ENCODE measurements at places on chromosomes 16 and 17. TPM values are rescaled to one million over a fixed set of nuclear protein-coding genes. Genes with fewer than 3 reads are reported as not detected.

DNA sequence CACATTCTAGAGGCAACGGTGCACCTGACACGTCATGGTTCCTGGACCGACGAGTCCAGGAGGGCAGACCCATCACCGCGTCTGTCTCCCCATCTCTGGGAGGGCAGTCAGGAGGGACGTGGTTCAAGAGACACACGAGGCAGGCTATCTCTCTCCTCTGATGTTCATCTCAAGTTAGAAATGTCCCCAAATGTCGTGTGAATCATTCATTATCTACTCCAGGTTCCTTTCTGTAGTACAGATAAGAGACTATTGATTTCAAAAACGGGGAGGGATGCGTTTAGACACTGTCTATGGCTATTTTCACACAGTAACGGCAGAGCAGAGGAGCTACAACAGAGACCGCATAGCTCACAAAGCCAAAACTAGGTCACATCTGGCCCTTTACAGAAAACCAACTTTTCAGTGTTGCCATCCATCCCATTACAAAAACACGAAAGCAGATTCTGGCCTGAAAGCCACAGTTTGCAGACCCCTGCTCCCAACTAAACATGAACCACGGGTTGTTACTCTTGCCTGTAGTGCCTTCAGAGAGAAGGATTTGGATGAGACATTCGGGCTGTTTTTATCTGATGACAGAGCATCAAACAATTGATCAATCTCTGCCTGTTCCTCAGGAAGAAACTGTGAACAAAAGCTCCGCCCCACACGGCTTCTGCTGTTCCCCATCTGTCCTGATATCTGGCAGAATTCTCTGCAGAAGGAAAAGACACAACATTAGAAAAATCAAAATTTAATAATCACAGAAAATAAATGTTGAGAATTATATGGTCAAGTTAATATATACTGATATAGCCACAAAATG, 6.8 kb downstream of the MEAK7 start:
- DNase-seq = no peak

- DNase-seq = peak; percentile 94
Measured at GRCh38 chr17:75848523-75849278, 4.5 kb upstream of the UNC13D start.

DNA sequence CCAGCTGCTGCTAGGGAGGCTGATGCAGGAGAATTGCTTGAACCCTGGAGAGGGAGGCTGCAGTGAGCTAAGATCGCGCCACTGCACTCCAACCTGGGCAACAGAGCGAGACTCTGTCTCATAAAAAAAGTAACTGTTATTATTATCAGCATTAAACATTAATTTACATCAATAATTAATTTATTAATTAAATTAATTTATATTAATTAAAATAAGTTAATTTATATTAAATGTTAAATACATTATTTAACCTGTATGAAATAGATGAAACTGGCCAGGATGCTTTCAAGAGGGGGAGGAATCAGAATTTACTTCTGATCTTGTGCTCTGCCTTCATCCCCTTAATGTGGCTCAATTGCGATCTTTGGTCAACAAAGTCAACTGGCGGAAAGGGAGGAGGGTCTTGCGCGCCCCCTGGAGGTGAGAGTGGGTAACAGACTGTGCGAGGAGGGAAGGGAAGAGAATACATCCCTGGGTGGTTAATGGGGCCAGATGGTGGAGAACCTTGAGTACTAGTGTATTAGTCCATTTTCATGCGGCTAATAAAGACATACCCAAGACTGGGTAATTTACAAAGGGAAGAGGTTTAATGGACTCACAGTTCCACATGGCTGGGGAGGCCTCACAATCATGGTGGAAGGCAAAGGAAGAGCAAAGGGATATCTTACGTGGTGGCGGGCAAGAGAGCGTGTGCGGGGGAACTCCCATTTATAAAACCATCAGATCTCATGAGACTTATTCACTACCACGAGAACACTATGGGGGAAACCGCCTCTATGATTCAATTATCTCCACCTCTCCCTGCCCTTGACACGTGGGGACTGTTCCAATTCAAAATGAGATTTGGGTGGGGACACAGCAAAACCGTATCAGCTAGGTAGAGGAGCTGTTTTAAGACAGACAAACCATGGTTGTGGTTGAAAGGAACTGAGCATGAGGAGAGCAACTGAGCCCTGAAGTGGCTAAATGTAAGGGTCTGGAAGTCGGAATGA, 15.7 kb upstream of the CPPED1 start:
- DNase-seq = peak; percentile 60

GRCh38 chr16:12688951-12689850, 114.5 kb downstream of the CPPED1 start:
- DNase-seq = no peak

GRCh38 chr17:82226146-82226808, 2.6 kb upstream of the SLC16A3 start:
- DNase-seq = no peak

DNA sequence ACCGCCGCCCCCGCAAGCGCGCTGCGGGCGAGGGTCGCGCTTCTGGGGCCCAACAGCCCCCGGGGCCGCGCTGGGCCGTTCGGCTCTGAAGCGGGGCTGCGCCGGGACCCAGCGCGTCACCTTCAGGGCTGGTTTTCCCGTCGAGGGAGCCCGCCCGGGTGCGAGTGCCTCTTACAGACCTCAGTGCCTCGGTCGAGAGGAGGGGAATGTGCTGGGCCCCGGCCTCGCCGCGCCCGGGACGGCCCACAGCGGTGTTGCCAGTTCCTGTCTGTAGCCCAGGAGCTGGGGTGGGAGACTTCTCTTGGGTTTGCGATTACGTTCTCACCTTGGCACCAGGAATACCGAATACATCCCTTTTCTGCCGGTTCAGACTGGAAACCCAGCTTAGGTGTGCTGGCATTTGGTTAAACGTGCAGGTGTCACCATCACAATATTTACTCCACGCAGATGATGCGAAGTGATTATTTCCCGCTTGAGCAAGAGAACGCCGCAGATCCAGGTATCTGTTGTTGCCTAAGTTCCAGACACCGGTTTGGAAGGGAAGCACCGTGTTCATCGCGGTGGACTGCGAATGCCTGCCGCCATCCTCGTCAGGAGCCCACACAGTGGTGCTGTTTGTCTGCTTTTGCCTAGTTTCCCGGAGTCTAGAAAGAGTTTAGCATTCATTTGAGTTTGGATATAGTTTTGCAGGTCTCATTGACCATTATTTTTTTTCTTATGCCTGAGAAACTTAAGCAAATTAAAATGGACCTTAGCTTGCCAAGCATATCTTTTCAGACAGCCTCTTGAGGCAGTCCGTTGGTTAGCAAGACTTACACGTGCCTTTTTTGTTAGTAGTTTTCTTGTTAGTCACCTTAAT, 914 bp downstream of the MAP1LC3B start:
- DNase-seq = peak; percentile 65

- DNase-seq = no peak
Measured at GRCh38 chr17:82429824-82430223, 11.4 kb upstream of the OGFOD3 start.

- no peak for DNase-seq
Measured at GRCh38 chr17:11309850-11310249, 68.8 kb downstream of the SHISA6 start.

DNA sequence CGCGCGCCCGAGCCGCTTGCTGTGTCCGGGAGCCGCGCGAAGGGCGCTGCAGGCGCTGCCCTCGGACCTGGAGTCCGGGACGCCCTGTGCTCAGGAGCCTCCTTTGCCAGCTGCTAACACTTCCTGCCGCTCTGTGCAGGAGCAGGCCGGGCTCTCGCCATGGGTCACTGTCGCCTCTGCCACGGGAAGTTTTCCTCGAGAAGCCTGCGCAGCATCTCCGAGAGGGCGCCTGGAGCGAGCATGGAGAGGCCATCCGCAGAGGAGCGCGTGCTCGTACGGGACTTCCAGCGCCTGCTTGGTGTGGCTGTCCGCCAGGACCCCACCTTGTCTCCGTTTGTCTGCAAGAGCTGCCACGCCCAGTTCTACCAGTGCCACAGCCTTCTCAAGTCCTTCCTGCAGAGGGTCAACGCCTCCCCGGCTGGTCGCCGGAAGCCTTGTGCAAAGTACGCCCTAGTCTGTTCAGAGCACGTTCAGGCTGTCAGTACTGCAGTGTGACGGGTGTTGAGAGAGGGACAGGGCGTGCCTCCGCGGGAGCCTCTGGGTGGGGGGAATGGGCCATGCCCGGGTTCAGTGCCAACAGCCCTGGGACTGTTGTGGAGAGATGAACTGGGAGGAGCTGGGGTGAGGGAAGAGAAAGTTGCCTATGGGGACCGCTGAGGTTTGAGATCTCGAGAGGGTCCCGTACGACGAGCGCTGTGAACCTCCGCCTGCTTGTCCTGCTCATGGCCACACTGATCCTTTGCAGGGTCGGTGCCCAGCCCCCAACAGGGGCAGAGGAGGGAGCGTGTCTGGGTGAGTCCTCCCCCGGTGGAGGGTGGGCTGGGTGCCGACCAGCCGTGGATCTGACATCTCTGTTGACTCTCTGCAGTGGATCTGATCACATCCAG, 1.3 kb downstream of the ZNF276 start:
- DNase-seq = peak; percentile 75

DNA sequence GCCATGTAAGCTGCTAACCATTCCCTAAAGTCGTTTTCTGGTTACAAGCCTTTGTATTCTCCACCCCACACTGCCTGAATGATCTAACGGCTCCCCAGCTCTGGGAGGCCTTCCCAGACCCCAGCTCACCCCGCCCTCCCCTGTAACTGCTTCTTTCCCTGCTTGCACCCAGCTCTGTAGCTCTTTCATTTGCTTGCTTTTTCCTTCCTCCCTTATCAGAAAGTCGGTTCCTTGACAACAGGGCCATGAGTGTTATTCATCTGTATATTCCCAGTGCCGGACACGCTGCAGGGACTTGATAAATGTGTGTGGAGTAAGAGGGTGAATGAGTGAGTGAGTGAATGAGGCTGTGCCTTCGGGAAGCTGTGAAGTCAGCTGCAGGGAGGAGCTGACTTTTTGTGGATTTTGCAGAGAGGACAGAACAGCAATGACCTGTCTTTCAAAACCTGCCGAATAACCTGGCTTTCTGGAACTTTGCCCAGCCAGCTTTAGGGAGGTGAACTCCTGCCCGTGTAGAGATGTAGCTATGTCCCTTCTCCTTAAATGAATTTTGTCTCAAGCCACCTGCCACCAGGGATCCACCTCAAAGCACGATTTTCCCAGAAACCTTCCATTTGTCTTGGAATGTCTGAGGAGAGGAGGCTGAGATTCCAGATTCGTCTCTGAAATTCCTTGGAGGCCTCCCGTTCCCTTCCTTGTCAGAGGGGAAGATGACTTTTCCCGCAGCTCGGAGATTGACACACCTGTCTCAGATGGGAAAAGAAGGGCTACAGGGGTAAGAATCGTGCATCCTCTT, 20.0 kb upstream of the CACNG4 start:
- DNase-seq = peak; percentile 65

GRCh38 chr17:76585033-76585648, 519 bp downstream of the ST6GALNAC2 start:
- no peak for DNase-seq

DNA sequence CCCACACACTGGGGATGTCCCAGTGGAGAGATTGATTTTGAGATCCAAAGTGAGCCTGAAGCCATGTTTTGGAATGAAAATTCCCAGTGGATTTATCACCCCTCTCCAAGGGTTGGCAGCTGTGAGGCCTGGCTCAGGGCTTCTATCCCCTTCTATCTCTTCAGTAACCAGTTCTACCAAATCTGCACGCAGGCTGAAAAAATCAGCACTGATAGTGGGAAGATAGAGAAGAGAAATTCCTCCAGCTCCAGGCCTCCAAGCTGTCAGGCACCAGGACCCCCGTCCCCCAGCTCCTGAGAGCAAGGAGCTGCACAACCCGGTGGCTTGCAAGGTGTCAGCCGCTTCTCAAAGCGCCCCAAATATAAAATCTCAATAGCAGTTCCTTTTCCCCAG, 1.0 kb downstream of the FLOT2 start:
- no peak for DNase-seq

GRCh38 chr17:77036136-77036840, 104.5 kb upstream of the SEC14L1 start:
- DNase-seq = no peak

DNA sequence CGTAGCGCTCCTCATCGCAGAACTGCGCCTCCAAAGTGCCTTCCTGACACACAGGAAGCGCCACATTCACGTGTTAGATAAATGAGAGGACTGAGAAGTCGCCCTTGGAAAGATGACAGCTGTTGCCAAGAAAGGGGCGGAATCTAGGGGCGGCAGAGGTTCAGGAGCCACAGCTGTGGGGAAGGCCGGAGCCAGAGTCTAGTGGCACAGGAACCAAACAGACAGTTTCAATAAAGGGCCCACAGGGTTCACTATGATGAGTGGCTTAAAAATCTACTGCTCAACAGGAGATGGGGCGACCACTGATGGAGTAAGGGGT, 4.7 kb downstream of the FLCN start:
- no peak for DNase-seq

DNA sequence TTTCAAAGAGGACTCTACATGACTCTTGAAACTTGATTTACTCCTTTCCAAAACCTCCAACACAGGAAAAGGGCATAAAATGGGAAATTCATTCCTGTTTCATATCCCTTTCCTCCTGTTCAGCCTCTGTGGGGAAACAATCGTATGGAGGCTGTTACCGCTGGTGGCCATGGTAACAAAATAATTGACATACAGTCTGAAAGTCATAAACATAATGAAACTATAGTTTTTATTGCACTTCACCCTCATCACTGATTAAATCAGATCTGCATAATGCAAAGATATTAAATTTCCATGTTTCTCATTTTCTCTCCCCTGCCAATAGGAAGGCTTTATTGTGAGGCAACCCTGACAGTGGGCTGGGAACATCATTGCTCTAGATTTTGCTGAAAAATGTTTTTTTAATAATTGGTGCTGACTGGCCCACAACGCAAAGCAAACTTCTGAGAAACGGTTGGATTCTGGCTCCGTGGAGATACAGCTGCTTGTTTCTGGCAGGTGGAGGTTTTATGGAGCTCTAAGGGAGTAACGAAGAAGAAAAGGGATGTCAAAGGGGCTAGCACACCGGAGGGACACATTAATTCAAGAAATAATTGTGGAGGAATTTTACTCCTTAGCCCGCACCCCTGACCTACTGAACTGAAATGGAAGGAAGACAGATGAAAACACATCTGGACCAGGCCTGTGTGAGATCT, 154.2 kb upstream of the SHISA6 start:
- DNase-seq = no peak

DNA sequence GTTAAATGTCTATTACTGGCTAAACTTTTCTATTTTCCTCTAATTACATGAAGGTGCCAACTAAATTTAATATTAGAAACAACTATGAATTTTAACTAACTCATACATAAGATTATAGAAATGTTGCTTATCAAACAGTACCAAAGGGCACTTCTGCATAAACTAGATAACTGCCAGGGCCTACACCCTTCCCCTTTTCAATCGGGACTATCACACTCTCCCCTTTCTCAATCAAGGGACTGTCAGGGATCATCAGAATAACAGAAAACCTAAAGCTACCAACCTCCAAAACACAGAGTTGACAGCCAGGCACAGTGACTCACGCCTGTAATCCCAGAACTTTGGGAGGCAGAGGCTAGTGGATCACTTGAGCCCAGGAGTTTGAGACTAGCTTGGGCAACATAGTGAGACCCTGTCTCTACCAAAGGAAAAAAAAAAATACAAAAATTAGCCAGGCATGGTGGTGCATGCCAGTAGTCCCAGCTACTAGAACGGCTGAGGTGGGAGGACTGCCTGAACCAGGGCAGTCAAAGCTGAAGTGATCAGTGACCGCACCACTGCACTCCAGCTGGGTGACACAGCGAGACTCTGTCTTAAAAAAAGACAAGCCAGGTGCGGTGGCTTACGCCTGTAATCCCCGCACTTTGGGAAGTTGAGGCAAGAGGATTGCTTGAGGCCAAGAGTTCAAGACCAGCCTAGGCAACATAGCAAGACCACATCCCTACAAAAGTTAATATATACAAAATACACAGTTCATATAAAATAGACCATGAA, 3.2 kb upstream of the PHLPP2 start:
- DNase-seq = no peak

Gene TNP2
- total RNA-seq = not detected

Gene AGRP
- total RNA-seq = not detected

Gene UTS2R
- total RNA-seq = not detected

Gene TP53TG3C
- total RNA-seq = not detected

Gene SDR42E2
- 0.05 TPM for total RNA-seq

Gene ZFHX3
- total RNA-seq = 2.6 TPM

Data from HT-29 (cell line).